ENCODE measurements at places on chromosomes 11 and 22.

- DNase-seq: peak; percentile 94
Measured at GRCh38 chr11:75801362-75802020, 13.5 kb upstream of the UVRAG start.

DNA sequence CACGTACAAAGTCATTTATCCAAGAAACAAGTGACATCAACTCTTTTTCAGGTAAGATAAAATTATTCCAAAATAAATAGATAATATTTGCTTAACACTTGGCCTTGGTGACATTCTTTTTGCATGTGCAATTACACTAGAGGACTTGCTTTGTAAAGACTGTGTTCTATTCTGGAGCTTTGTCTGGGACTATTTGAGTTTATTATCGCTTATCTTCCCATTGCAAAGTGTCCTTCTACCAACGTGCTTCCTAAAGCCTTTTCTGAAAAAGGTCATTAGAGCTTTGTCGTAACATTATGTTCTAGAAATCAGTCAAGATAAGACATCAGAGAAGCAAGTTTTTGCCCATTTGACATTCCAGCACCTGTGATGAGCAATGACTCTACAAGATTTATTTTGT, 78.3 kb upstream of the MYO18B start:
- no peak for DNase-seq

GRCh38 chr11:116224889-116225200, 547.9 kb downstream of the BUD13 start:
- DNase-seq: no peak

GRCh38 chr11:64059339-64060140, 23.8 kb downstream of the FLRT1 start:
- no peak for DNase-seq

- DNase-seq: no peak
Measured at GRCh38 chr11:69218946-69219720, 63.4 kb downstream of the SMIM38 start.

DNA sequence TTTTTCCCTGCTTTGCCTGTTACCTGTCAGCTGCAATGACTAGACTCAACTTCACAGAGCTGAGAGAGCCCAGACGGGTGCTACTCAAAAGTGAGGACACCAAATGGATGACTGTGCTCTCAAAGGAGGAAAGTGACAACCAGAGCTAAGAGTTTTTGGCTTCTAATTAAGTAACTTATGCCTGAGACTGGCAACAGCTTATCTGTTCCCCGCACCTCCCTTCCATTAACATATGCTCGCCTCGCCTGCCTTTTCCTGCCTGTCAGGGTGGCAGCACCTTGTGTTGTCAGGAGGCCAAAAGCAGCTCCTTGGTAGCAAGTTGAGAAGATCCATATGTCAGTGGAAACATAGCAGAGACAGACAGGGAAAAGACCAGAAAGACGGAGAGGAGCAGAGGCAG, 573.9 kb upstream of the KIRREL3 start:
- DNase-seq: no peak

DNA sequence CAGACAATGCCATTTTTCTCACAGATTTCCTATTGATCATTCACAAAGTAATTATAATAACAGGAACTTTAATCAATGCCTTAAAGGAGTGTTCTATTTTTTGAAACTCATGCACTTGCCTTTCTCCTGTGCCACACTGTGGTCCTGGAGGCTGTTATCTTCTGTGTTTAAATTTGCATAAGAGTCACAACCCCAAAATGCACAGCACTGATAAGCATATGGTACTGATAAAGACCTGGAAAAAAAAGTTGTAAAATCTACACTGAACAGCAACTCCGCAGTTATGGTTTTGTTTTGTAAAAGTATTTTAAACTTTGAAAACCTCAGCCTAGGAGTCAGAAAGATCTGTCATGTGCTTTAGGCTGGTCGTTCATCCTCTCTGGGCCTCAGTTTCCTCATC, 9.1 kb upstream of the CCDC34 start:
- no peak for DNase-seq

DNA sequence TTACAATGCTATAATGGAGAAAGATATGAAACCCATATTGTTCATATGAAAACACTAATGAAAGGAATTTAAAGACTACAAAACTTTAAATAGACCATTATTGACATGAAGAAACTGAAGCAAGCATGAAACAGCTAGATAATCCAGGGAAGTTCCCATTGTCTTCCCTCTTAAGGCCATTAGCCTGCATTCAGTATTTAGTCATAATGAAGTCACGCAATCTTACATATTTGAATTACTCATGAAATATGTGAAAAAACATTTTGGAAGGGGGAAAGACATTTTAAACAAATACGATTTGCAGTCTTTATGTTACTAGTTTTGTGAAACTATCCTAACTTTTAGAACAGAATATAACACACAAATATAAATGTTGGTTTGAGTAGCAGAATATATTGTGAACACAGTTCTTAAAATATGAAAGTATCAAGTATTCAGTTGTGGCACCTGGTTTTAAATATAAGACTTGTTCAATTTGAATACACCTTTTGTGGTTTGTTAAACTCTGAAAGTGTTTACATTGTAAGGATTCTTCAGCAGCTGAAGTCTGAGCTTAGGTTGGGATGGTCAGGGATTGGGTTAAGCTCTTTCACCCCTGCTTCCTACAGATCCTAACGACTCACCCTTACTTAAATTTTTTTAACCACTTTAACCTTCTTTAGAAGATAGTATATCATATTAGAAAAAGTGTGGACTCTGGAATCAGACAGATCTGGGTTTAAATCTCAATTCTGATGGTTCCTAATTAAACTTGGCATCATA, 500.3 kb upstream of the TENM4 start:
- DNase-seq: no peak

DNA sequence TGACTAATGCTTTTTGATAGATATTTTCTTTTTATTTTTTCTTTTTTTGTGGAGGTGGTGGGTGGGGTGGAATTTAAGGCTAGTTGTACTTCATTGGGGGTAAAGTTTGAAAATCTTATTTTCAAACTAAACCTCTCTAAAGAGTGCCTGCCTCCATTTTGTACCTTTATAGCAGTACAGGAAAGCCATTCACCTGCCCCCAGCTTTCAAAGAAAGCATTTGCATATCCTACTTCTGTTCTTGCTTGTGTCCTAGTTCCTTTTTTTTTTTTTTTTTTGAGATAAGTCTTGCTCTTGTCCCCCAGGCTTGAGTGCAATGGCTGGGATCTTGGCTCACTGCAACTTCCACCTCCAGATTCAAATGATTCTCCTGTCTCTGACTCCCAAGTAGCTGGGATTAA, 766.2 kb upstream of the LRRC4C start:
- no peak for DNase-seq

GRCh38 chr22:38761202-38762162, 5.7 kb upstream of the SUN2 start:
- DNase-seq: no peak

- DNase-seq: no peak
Measured at GRCh38 chr11:69983897-69984438, 94.1 kb upstream of the ANO1 start.

GRCh38 chr11:115173136-115173535, 331.1 kb downstream of the CADM1 start:
- DNase-seq: no peak

- no peak for DNase-seq
Measured at GRCh38 chr11:129885381-129885780, 10.0 kb downstream of the NFRKB start.

- no peak for DNase-seq
Measured at GRCh38 chr22:18109410-18110193, 1.0 kb upstream of the TUBA8 start.

DNA sequence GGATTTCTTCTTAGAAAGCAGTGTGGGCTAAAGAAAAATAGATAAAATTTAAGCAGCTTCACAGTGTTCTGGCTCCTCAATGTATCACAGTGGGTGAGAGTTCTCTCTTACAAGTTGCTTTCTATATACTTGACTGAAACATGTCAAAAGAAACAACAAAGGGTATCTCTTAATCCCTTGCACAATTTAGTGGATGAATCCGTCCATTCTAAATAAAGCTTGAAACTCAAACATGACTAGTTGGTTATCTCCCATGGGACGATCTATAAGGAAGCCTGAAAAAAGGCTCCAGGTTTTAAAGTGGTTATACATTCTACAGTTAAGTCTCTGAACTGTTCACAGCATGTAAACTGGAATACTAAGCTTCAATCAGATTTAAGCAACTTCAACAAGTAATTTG, 993.1 kb upstream of the CNTN5 start:
- DNase-seq: no peak

GRCh38 chr22:37416827-37417226, 10.5 kb downstream of the ELFN2 start:
- DNase-seq: peak; percentile 56

- no peak for DNase-seq
Measured at GRCh38 chr11:101759771-101760450, 154.9 kb upstream of the CEP126 start.

DNA sequence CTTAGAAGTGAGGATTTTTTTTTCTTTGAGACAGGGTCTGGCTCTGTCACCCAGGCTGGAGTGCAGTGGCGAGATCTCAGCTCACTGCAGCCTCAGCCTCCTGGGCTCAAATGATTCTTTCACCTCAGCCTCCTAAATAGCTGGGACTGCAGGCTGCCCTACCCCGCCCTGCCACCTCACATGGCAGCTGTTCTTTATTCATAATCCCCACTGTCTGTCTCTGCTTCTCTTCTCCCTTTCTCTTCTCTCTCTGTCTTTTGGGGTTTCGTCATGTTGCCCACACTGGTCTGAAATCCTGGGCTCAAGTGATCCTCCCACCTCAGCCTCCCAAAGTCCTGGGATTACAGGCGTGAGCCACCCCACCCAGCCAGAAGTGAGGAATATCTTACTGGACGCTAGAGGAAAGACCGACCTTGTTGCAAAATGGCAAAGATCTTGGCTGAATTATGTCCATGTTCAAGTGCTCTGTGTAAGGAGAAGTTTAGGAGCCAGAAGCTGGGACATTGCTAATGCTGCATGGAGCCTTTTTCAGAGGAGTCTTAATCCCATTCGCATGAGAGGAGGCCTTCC, 21.9 kb downstream of the KRTAP5-5 start:
- no peak for DNase-seq

DNA sequence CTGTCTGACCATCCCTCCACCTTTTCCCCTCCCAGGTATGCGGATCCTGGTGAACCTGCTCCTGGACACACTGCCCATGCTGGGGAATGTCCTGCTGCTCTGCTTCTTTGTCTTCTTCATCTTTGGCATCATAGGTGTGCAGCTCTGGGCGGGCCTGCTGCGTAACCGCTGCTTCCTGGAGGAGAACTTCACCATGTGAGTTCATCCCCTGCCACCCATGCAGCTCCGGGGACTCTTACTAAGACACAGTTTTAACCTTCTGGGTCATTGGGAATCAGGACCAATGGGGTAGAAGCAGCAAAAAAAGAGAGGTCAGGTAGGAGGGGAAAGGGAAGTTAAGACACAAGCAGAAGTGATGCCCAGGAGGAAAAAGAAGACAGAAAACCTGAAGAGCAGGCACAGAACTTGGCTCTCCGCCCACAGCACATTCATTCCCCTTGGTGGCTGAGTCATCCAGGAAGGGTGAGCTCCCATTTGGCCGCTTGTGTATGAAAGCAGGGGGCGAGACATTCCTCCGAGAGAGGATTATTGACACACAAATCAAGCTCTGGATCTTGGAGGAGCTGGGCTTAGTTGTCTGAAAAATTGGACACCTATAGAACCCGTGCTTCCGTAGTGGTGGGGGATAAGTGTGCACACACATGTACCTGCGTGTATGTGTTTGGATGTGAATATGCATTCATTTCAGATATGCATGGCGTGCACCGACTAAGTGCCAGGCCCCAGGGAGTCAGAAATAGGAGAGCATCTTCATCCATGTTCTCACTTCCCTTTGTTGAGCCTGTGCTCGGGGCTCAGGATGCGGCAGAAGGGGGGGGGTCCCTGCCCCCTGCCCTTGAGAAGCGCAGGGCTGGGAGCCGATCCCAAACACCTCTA, 64.2 kb downstream of the CACNA1I start:
- DNase-seq: peak; percentile 16

GRCh38 chr22:34966980-34967565, 98.9 kb upstream of the ISX start:
- no peak for DNase-seq

DNA sequence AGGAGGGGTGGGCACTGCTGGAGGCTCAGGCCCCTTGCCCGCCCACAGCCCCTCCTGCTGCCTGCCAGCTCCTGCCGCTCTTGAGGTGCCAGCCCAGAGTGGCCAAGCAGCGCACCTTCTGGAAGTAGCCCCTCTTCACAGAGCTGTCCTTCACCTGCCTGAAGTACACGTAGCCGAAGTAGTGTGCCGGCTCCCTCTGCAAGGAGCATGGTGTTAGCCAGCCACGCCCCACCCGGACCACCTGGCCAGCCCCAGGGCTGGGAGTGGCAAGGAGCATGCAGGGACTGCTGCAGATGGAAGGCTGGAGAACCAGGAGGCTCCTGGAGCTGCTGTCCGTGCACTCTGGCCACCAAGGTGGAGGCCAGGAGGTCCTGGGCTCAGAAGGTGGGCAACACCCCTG, 9.6 kb downstream of the DENND6B start:
- DNase-seq: no peak

DNA sequence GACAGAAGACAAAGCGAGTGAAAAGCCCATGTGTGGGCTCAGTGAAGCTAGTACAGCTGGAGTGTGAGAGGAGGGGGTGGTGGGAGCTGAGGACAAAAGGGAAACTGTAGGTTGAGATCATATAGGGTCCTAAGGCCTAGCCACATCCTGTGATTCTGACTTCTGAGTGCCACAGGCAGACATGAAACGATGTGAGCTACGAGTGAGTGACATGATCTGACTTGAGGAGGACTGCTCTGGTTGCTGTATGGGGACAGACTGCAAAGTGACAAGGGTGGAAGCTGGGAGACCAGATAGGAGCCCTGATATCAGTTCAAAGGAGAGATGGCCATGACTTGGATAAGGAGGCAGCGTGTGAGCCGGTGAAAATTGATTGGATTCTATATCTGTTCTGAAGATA, 85.4 kb downstream of the MICAL2 start:
- DNase-seq: peak; percentile 55

DNA sequence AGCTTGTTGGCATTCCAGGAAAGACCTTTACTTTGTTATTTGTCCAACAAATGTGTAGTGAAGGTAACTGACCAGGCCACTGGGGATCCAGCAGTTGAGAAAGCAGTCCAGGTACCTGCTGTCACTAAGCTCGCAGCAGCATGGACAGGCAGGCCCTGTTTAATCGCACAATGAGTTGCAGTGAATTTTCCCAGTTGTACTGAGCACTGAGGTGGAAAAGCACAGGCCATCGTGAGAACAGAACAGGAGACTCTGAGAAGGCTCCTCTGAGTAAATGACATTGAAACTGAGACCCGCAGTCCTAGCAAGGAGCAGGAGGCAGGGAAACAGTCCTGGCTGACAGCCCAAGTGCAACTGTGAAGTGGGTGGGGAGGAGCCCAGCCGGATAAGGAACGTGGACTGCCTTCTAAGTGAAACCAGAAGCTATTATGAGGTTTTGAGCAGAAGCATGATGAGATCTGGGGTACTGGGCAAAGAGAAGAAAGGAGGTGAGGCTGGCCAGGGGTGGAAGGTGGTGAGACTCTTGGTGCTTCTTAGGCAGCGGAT, 39.8 kb upstream of the CDON start:
- peak; percentile 49 for DNase-seq

DNA sequence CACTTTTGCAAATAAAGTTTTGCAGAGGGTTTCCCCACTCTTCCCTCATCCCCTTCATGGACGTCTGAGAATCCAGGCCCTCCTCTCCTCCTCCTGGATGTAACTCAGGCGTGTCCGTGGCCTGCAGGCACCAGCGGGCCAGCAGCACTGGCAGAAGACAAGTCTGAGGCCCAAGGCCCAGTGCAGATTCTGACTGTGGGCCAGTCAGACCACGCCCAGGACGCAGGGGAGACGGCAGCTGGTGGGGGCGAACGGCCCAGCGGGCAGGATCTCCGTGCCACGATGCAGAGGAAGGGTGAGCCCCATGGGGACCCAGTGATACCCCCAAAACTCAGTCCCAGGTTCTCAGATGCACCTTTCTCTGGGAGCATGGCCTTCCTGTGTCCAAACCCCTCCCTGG, 14.4 kb downstream of the TUB start:
- DNase-seq: no peak
